Stimulated activated CD4-positive, alpha-beta T cell treated with anti-CD3 and anti-CD28 coated beads, TNF-alpha, amount 100 ng/mL, for 1 hour (primary cell): ENCODE measurements at places on chromosomes 5 and 9.

DNA sequence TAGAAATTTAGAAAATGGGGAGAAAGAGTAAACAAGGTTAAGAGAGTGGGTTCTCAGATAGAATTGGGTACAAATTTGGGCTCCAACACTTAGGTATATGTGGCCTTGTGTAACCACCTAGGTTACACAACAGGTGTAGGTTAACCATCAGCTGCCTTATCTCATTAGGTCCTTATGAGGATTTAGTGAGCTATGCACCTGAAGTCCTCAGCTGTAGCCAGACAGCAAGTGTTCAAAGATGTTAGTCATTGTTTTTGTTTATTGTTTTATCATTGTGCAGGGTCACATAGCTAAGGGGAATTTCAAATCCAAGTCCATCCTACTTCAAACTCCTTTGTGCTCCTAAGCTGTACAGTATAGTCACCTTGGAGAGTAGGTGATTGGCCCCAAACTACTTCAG, 970 bp upstream of the TRIM32 start:
- DNase-seq = no peak

GRCh38 chr5:134140530-134141201, 26.2 kb downstream of the TCF7 start:
- DNase-seq = no peak

GRCh38 chr5:126811515-126812198, 34.7 kb downstream of the LMNB1 start:
- no peak for DNase-seq

GRCh38 chr9:21322911-21323461, 12.2 kb downstream of the KLHL9 start:
- DNase-seq = no peak

DNA sequence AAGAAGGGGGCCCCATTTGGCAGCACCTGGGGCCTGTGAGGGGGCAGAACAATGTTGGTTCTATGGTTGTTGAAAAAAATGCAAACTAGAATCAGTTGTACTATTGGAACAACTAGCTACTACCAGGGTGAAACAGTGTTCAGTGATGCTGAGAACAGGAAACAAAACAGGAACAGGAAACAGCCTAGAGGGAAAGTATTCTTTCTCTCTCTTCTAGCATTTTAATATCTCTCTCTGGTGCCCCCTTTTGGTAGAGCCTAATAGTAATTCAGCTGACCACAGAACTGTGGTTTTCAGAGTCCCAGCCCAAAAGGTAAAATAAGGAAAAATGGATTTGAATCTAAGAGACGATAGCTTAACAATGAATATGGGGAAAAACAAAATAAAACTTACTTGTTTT, 138.0 kb upstream of the KCNN2 start:
- DNase-seq = no peak

GRCh38 chr9:127437497-127438264, 13.5 kb downstream of the ZNF79 start:
- no peak for DNase-seq

DNA sequence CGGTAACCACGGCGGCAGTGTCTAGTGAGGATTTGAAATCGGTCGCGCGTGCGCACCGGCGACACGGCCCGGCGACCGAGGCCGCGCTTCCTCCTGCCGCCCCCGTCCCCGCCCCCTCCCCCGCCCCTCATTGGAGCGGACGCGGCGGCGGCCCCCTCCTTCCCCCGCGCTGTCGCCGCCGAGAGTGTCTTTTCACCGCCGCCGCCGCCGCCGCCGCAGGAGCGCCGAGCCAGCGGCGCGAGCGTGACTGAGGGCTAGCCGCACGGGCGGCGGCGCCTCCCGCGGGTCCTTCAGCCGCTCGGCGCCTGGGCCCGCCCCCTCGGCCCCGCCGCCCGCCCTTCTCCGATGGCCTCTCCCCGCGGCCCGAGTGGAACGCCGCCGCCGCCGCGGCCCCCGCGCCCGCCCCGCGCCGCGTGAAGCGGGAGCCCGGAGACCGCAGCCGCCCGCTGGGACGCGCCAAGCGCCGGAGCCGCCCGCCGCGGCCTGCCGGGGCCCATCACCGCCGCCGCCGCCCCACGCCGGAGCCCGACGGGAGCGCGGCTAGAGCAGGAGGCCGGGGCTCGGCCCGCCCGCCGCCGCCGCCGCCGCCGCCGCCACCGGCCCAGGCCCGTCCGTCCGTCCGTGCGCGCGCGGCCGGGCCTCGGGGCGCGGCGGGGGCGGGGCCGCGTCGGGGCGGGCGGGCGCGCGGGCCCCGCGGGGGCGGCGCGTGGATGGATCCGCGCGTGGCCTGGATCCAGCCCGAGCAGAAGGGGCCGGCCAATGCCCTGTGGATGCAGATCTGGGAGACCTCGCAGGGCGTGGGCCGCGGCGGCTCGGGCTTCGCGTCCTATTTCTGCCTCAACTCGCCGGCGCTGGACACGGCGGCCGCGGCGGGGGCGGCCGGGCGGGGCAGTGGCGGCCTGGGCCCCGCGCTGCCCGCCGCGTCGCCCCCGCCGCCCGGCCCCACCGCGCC, at the start of gene TENT4A:
TENT4A (plus strand) TSS at position 159 of the 952 bp plus-strand sequence; CDS start at position 711, 552 bp downstream.
- DNase-seq = no peak

- DNase-seq = no peak
These were observed 23.9 kb downstream of the RORB start for GRCh38 chr9:74521009-74521408.

DNA sequence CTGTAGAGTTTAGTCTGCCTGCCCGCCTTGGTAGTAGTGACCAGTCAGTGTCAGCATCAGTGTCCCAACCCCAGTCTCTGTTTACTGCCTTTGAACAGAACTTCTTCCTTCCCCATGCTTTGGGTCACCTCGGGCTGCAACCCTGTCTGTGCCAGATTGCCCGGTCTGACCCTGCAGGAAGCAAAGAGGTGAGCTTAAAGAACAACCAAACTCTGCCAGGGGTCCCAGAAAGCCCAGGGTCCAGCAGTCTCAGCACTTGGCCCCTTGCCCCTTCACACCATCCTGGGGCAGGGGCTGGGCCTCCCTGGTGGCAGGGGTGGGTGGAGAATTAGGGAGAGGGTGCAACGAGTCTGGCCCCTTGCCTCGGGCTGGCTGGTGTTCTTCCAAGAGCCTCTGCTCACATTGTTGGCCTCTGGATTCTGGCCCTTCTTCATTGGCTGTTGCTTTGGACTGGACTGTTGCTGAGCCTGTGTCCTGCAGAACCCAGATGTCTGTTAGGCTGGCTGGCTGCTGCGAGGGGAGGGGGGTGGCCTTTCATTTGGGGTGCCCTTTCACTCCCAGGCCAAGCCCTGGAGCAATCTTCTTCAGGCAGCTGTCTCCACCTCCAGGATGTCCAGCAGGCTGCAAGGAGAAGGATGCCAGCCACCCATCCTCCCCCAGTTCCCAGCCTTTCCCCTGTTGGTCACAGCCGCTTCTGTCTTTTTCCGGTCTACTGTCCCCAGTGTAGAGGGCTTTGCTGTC, 51.2 kb downstream of the SAR1B start:
- DNase-seq = no peak

DNA sequence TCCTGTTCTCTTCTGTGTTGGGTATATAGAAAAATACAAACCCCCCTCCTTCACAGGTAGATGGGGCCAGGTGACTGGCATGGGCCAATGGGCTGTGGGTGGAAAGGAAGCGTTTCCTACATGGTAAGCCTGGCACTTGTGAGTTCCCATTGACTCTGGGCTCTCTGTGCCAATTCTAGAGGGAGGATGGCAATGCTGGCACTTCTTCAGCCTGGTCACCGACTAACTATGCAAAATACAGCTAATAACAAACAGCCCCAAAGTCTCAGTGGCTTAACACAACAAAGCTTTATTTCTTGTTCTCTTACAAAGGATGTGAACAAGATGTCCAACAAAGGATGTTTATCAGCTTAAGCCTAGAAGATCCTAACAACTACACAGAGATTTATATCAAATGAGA, 258.1 kb downstream of the SYK start:
- no peak for DNase-seq

DNA sequence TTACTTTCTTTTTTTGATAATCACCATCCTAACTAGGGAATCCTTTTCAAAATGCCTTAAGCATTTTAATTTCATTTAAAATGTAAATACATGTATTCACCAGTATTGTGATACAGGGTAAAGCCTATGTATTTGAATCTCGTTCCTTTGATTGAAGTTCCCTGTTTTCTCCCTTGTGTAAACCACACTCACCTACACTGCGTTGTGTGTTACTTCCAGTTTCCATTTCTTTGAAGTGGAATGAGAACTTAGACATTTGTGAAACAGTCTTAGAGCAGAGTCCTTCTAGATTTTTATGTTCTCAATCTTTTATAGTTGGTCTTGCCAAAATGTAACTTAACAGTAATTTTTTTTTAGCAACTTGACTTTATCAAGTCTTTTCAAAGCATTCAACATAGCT, 101.4 kb downstream of the ZNF462 start:
- DNase-seq = no peak
